Activated CD4-positive, alpha-beta T cell treated with anti-CD3 and anti-CD28 coated beads, Interleukin-2, amount 10 ng/mL, durations not matched to agents 24 days and 14 days (primary cell): ENCODE measurements at places on chromosomes 5 and 9.
A peak's percentile ranks its signal among the peaks of the same experiment; 100 is the strongest.

GRCh38 chr5:169343766-169344165, 42.8 kb upstream of the SLIT3 start:
- peaks cover 2% of the 10 kb centered on the region for H3K27me3 ChIP-seq
- H3K4me3 ChIP-seq = no peak overlapping the region
- H3K4me1 ChIP-seq = no peaks in the 10 kb centered on the region
- H3K36me3 ChIP-seq = no peaks in the 10 kb centered on the region

GRCh38 chr5:59600998-59601397, 292.5 kb downstream of the PDE4D start:
- peaks cover 16% of the 10 kb centered on the region for H3K27me3 ChIP-seq
- H3K27ac ChIP-seq = no peak overlapping the region
- H3K36me3 ChIP-seq = no peaks in the 10 kb centered on the region
- peaks cover 5% of the 10 kb centered on the region for H3K4me1 ChIP-seq

- H3K4me1 ChIP-seq = peaks cover 21% of the 10 kb centered on the region
- no peaks in the 10 kb centered on the region for H3K27me3 ChIP-seq
- no peak overlapping the region for H3K4me3 ChIP-seq
- DNase-seq = peak; percentile 40
These were observed 16.2 kb upstream of the MGAT1 start for GRCh38 chr5:180818677-180819341.

- H3K27ac ChIP-seq = no peak overlapping the region
- peaks cover 26% of the 10 kb centered on the region for H3K27me3 ChIP-seq
- H3K4me3 ChIP-seq = no peak overlapping the region
- no peaks in the 10 kb centered on the region for H3K4me1 ChIP-seq
These were observed 13.4 kb downstream of the COL23A1 start for GRCh38 chr5:178576591-178577351.

DNA sequence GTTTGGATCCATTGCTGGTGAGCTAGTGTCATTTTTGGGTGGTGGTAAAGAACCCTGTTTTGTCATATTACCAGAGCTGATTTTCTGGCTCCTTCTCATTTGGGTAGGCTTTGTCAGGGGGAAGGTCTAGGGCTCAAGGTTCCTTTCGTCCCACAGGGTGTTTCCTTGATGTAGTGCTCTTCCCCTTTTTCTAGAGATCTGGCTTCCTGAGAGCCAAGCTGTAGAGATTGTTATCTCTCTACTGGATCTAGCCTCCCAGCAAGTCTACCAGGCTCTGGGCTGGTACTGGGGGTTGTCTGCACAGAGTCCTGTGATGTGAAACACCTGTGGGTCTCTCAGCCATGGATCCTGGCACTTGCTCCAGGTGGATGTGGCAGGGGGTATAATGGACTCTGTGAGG, 145.9 kb downstream of the HINT1 start:
- peaks cover 5% of the 10 kb centered on the region for H3K4me1 ChIP-seq
- no peak for DNase-seq
- H3K27ac ChIP-seq = no peak overlapping the region
- H3K27me3 ChIP-seq = peaks cover 3% of the 10 kb centered on the region

- DNase-seq = no peak
- H3K4me3 ChIP-seq = no peak overlapping the region
- peaks cover 27% of the 10 kb centered on the region for H3K36me3 ChIP-seq
- H3K27ac ChIP-seq = no peak overlapping the region
These were observed 9.7 kb downstream of the LYRM7 start for GRCh38 chr5:131180407-131180806.

GRCh38 chr9:71303351-71303750, 181.9 kb upstream of the TRPM3 start:
- no peak for DNase-seq
- H3K27ac ChIP-seq = no peak overlapping the region
- peaks cover 1% of the 10 kb centered on the region for H3K27me3 ChIP-seq

- H3K4me3 ChIP-seq = no peak overlapping the region
- H3K36me3 ChIP-seq = no peaks in the 10 kb centered on the region
- no peaks in the 10 kb centered on the region for H3K27me3 ChIP-seq
- no peaks in the 10 kb centered on the region for H3K4me1 ChIP-seq
- no peak overlapping the region for H3K27ac ChIP-seq
These were observed 342.8 kb downstream of the GABRG2 start for GRCh38 chr5:162410365-162410764.

DNA sequence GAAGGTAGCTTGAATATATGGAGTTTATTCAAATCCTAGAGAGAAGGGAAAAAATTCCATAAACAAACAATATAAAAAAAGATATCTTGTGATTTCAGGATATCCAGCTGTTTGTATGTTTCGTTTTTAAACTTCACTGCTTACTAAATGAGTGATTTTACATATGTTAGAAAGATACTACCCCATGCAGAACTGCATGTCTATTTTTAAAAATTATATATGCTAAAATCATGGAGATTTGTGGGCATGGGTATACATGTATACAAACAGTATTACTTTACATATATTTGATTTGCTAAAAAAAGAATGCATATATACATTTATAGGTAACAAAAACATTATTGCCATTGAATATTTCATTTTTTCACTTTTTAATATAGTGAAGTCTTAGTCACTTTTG, 178.3 kb downstream of the KDM4C start:
- no peaks in the 10 kb centered on the region for H3K27me3 ChIP-seq
- H3K4me1 ChIP-seq = no peaks in the 10 kb centered on the region
- peaks cover 5% of the 10 kb centered on the region for H3K36me3 ChIP-seq
- no peak overlapping the region for H3K4me3 ChIP-seq

DNA sequence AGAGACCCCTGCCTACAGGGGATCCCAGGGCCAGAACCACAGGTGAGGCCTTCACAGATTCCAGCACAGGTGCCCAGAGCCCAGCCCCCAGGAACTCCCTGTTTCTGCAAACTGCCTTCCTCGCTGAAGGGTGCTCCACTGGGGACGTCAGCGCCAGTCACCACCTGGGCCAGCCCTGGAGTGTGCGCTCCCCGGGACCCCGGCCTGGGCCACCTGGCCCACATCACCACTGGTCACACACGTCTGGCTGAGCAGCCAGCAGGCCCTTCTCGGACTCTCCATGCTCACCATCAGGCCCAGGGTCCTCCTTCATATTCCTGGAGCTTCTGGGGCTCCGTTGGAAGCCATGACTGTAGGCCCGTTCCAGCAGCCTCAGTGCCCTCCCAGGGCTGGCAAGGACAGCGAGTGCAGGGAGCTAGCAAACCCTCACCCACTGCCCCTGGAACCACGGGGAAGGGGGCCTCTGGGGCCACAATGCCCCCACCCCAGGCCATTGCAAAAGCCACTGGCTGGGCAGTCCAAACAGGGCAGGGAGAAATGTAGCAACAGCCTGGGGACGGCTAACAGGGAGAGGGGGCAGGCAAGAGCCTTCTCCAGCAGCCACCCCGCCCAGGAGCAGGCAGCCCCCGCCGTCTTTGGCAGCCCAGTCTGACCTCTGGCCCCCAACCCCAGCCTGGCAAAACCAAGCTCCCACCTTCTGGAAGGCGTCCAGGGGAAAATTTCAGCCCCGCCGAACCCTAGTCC, 1.3 kb downstream of the AGPAT2 start:
- peak overlapping the region; percentile 65 for H3K27ac ChIP-seq

GRCh38 chr9:37972351-37972848, 68.5 kb upstream of the SLC25A51 start:
- H3K27me3 ChIP-seq = no peaks in the 10 kb centered on the region
- no peak overlapping the region for H3K4me3 ChIP-seq
- DNase-seq = no peak
- H3K36me3 ChIP-seq = no peaks in the 10 kb centered on the region

- no peak overlapping the region for H3K27ac ChIP-seq
- H3K36me3 ChIP-seq = no peaks in the 10 kb centered on the region
- no peaks in the 10 kb centered on the region for H3K4me1 ChIP-seq
- no peaks in the 10 kb centered on the region for H3K27me3 ChIP-seq
- H3K4me3 ChIP-seq = no peak overlapping the region
- no peak for DNase-seq
These were observed 22.1 kb downstream of the TAS2R1 start for GRCh38 chr5:9608093-9608492.
